ENCODE measurements at places on chromosomes 2 and 18.

- DNase-seq, result no peak
Observed at GRCh38 chr2:120384486-120385354, 38.8 kb downstream of the INHBB start.

GRCh38 chr2:192162392-192163042 is 32.2 kb downstream of the TMEFF2 start:
- DNase-seq, result peak; percentile 50

DNA sequence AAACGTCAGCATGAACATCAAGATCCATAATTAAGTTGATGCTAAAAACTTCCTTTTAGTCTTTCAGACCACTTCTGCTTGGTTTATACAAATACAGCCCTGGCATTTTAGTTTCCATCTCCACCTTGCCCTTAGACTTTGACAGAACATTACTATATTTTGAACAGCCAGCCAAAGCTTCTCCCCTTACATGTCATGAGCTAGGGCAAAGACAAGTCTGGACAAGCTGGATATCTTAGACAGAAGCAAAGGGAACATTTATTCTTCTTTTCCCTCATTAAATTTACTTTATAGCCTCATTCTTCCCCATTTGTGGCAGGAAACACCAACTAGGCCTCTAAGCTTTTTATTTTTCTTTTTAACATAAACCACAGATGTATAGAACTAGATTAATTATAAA is 403.3 kb downstream of the SUCLG1 start:
- no peak for DNase-seq

DNA sequence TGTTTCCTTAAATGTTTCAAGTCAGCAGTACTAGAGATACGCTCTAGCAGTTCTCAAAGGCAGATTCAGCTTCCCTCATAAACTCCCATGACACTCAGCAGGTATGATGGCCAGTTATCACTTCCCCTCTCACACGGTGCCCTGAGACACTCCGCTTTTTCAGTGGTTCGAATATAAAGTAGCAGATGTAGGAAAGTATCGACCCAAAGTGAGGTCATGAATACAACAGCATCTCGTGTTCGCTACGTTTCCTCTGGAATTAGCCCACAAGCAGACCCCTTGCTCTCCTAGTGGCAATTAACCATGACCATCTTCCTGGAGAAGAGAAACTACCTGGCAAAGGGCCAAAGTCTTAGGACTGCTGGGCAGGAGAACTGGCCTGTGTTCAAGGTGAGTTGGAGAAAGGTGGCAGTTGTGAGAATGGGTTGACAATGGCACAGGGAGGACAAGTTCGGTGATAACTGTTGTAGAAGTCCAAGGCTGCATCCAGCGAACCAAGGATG is 9.3 kb upstream of the AGBL5 start:
- no peak for DNase-seq

DNA sequence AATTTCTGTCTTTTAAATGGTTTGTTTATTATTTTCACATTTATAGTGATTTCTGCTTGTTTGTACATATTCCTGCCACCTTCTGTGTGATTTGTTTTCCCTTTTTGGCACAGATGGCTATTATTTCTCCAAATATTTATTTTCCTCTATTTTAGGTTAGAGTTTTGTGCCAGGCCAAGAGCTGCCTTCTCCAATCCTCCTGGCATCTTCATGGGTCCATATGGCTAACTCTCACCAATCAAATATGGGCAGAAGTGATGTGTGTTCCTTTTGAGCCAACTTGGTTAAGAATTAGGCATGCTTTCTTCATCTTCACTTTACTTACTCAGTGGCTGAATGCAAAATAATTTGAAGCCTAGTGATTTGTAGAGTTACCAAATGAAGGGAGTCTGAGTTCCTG is 697.1 kb upstream of the CELF4 start:
- no peak for DNase-seq

GRCh38 chr2:174343343-174343622 is 8.5 kb downstream of the SP9 start:
- DNase-seq, result no peak

DNA sequence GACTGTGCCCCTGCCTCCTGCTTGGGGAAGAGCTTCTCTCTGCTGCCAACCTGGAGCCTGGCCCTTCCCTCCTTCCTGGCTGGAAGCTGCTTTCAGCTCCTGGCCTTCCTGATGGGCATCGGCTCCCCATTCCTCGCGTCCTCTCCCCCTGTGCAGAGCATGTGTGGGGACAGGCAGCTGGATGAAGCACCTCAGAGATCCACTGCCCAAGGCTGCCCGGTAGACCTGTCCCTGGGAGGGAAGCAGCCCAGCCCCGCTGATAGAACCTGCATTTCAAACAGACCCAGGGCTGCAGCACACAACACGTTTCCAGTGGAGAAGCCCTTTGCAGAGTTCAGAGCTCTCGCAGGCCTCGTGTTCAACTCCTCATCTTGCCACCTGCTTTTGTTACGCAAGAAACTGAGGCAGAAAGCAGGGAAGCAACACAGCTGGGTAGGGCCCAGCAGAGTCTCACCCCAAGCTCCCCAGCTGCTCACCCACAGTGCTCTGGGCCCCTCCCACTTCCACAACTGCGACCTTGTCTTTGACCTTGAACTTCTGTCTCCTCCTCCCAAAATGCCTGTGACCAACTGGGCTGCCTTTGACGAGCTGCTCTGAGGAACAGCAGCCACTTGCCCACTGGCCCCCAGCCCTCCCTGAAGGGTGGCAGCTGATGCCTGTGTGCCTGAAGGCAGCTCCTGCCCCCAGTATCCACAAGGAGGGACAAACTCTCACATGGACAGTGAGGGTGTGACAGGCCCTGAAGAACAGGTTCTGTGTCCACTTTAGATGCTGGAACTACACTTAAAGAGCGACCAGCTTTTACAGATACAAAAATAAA is 65.5 kb downstream of the PARD6G start:
- DNase-seq, result no peak

GRCh38 chr2:113304702-113305101 is 26.0 kb upstream of the PAX8 start:
- no peak for DNase-seq

- DNase-seq, result no peak
Observed at GRCh38 chr2:119222213-119222612, 1.4 kb upstream of the STEAP3 start.

GRCh38 chr2:236787885-236788284 is 218.3 kb downstream of the ACKR3 start:
- no peak for DNase-seq

- no peak for DNase-seq
Observed at GRCh38 chr2:124911560-124911959, 886.5 kb downstream of the CNTNAP5 start.

GRCh38 chr2:136058262-136058661 is 59.7 kb downstream of the CXCR4 start:
- no peak for DNase-seq

DNA sequence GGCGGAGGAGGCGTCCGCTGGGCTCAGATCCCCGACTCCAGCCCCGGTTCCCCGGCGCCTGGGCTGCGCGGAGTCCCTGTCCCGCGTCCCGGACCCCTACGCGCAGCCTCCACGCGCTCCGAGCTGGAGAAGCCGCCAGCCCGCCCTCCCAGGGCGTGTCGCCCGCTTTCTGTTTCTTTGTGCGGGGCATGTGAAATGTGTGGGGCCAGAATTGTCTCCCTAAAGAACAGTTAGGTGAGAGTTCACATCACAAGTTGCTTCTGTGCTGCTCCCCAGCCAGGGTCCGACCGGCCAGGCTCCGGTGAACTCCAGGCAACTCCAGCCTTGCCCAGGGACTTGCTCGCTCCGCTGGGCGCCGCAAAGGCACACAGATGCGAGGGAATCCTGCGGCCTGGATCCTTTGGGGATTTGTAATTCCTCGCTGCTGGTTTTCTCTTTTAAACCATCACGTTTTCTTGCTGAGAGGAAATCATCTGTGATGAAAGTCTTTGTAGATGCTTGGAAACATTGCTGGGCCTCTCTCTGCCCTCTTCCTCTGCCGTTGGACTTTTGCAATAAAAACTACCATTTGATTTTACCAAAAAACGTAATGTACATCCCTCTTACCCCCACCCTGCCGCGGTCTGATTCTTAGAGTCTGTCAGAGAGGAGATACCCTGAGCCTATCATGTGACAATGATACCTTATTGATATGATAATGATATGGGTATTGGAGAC is 631 bp downstream of the GYPC start:
- no peak for DNase-seq

GRCh38 chr2:33529771-33530481 is 53.5 kb downstream of the RASGRP3 start:
- DNase-seq, result no peak

DNA sequence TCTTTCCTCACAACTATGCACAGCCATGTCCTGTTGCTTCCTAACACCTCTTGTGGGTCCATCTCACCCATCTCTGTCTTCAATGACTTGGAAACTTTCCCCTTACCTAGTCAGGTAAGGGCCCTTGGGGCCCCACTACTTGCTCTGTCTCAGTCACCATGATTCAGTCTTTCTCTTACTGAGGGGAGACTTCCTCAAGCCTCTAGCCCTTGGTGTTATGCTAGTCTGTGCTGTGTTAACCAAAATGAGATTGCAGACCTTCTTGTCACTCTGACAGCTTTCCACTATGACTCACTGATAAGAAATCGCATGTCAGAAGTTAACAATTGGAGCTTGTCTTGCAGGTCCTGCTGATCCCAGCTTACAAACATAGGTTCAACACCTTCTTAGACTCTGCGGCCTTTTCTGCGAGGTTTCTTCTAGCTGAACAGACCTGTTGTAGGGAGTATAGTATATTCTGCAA is 65.3 kb downstream of the WDR75 start:
- peak; percentile 50 for DNase-seq

DNA sequence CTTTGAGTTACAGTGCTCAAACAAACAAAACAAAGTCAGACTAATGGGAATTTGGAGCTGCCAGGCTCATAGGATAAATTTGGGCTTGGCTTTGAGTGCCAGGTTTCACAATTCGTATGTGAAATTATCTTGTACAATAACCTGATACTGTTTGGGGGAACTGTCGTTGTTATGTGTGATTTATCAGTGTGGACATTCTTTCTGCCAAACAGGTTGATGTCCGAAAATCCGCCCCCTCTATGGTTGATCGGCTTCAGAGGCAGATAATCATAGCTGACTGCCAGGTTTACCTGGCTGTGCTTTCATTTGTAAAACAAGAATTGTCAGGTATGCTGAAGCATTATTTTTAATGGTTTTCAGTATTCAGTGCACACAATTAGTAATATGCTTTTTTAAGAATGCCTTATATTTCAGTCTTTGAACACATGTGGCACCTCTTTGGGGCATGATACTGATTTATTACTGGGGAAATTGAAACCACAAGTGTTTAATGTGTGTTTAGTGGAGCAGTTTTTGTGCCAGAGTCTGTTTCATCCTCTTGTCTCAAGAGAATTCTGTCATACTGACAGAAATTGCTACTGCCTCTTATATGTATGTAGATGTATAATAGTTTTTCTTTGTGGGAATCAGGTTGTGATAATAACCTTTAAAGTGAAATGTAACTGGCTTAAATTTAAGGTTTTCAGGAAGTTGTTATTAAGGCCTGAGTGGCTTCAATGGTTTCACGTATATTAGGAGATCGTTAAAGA is 54.6 kb downstream of the TTC39C start:
- no peak for DNase-seq

- DNase-seq, result no peak
Observed at GRCh38 chr2:71536226-71536671, 82.9 kb downstream of the DYSF start.

DNA sequence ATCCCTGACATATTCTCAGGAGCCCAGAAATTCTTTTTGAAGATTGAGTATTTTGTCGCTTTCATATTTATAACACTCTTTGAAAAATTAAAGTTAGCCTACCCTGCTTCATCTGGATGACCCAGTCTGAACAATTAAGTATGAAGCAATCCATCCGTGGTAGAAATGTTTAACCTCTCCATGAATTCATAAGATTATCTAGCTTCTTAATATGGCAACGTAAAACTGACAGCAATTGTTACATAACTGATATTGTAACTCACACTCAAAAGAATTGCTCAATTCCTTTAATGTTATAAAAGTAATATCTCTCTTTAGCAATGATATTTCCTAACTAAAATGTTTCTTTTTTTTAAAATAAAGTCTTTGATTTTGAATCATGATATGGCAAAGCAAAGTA is 7.2 kb upstream of the ABCA12 start:
- DNase-seq, result no peak

DNA sequence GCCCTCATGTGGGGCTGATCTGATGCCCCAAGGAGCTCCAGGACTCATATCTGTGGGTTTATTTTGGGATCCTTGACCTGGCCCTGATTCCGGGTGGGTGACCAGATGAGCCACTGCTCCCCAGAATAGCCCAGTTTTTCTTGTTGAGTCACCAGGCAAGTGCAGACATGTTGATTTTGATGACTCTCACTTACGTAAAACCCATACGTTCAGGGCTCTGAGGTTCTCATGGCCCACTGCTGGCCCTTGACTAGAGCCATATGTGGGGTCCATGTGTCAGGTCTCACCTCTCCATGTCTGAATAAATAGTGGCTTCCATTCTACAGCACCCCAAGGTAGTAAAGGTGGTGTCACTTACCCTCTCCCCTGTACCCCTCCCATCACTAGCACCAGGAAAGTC is 41.9 kb downstream of the CDC42EP3 start:
- no peak for DNase-seq

GRCh38 chr2:233990261-233990798 is 60.2 kb upstream of the SPP2 start:
- no peak for DNase-seq

GRCh38 chr2:64442801-64443429 is 11.0 kb upstream of the LGALSL start:
- no peak for DNase-seq

GRCh38 chr2:84735389-84735788 is 145.5 kb downstream of the TRABD2A start:
- DNase-seq, result no peak

DNA sequence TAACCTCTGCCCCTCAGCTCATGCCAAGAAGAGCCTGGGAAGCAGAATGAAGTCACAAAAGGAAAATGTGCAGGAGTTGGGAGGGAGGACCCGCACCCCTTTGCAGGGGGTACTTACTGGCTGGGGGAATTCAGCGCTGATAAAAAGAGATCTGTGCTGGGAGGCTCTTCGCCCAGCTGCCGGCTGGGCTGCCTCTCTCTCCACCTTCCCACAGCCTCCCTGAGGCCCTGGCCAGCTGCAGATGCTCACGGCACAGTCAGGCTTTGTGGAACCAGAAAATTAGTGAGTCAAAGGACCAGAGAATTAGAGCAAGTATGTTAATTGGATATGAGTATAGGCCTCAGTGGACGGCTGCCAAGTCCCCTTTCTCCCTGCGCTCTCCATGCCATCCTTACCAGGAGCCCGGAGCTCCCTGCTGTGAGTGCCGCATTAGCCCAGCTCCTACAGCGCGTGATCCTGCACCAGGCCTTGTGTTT is 181.7 kb upstream of the SH3BP4 start:
- no peak for DNase-seq

Data from HCT116 (cell line).